Progenitor cell of endocrine pancreas (in vitro differentiated cells): ENCODE measurements at places on chromosomes 6 and 20. TPM values are rescaled to one million over a fixed set of nuclear protein-coding genes. Genes with fewer than 3 reads are reported as not detected.

DNA sequence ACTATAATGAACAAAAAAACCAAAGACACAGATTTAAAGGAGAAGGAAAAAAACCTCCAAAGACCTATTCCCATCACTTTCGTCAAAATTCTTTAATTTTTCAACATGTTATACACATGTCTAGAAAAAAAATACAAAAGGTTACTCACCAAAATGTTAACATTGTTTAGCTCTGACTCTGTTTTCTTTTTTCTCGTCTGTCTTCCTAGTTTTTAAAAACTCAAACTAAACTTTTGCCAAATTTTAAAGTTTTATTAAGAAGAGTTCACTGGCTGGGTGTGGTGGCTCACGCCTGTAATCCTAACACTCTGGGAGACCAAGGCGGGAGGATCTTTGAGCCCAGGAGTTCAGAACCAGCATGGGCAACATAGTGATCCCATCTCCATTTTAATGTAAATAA, 10.8 kb downstream of the MCUR1 start:
- peaks cover 6% of the 10 kb centered on the region for H3K4me1 ChIP-seq
- H3K36me3 ChIP-seq: peaks cover 15% of the 10 kb centered on the region
- H3K4me3 ChIP-seq: no peak overlapping the region
- H3K27ac ChIP-seq: no peak overlapping the region
- no peak for DNase-seq

GRCh38 chr20:63693083-63693732, 3.2 kb upstream of the TNFRSF6B start:
- H3K36me3 ChIP-seq: peaks cover 2% of the 10 kb centered on the region
- DNase-seq: no peak
- H3K4me3 ChIP-seq: no peak overlapping the region
- peak overlapping the region; percentile 52 for H3K27ac ChIP-seq
- no peaks in the 10 kb centered on the region for H3K27me3 ChIP-seq

GRCh38 chr6:131741688-131742393, 31.0 kb upstream of the CTAGE9 start:
- DNase-seq: no peak
- no peaks in the 10 kb centered on the region for H3K27me3 ChIP-seq
- H3K4me1 ChIP-seq: no peaks in the 10 kb centered on the region
- no peak overlapping the region for H3K27ac ChIP-seq

GRCh38 chr20:45088247-45088646, 12.7 kb downstream of the KCNS1 start:
- DNase-seq: no peak
- peaks cover 6% of the 10 kb centered on the region for H3K36me3 ChIP-seq
- H3K4me3 ChIP-seq: no peak overlapping the region
- H3K27ac ChIP-seq: no peak overlapping the region
- no peaks in the 10 kb centered on the region for H3K27me3 ChIP-seq

- no peak overlapping the region for H3K27ac ChIP-seq
- DNase-seq: no peak
- peaks cover 15% of the 10 kb centered on the region for H3K4me1 ChIP-seq
- H3K36me3 ChIP-seq: no peaks in the 10 kb centered on the region
- no peaks in the 10 kb centered on the region for H3K27me3 ChIP-seq
These were observed 579.0 kb upstream of the FLRT3 start for GRCh38 chr20:14916360-14916920.

DNA sequence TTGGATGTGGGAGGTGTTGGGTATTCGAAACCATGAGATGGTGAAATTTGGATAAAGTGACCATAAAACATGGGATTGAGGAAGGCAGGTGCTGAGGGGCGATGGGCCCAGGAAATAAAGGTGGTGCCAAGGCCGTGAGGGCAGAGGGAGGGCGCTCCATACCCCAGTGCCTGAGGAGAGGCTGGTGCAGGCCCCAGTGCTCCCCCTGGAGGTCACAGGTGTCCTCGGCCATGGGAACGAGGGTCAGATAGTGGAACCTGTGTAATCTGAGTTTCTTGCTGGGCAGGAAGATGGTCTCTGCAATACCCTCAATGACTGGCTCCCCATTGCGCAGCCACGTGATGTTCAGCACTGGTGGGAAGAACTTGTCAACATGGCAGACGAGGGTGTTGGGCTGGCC, 16.2 kb downstream of the HLA-DPB1 start:
- H3K4me3 ChIP-seq: no peak overlapping the region
- H3K36me3 ChIP-seq: no peaks in the 10 kb centered on the region
- peaks cover 16% of the 10 kb centered on the region for H3K27me3 ChIP-seq
- H3K27ac ChIP-seq: no peak overlapping the region
- no peak for DNase-seq
- no peaks in the 10 kb centered on the region for H3K4me1 ChIP-seq

RFX6 gene
- 28.7 and 34.2 TPM in 2 replicates for total RNA-seq

LY6G5C gene
- 4.4 and 6.5 TPM in 2 replicates for total RNA-seq
